ENCODE measurements at places on chromosomes 16 and 17.

DNA sequence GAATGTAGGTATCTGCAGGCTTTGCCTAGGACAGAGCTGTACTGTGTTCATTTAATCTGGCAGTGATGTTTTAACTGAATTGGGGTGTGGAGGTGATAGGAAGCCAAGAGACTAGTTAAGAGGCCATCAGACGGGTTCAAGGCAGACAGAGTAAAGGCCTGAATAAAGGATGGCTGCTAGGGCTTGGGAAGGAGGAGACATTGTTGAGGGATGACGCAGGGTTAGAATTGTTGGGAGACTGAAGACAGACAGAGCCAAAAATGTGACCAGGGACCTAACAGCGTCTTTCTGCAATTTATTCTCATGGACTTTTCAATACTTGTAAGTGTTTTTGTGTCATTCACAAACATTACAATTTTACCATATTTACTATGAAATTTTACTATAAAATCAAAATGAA, 48.6 kb upstream of the MYH10 start:
- DNase-seq, result no peak

DNA sequence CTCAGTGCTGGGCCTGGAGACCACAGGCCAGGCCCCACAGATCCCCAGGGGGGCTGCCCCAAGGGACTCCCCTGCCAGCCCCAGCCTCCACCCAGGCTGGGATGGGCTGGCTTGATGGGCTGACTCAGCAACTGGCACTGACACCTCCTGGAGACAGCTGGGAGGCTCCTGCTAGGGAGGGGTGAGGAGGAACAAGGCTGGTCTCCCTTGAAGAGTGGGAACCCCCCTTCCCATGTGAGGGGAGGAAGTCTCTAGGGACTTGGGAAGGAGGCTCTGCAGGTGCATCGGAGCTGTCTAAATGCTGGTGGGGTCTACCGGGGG, 10.4 kb downstream of the NHERF1 start:
- no peak for DNase-seq

DNA sequence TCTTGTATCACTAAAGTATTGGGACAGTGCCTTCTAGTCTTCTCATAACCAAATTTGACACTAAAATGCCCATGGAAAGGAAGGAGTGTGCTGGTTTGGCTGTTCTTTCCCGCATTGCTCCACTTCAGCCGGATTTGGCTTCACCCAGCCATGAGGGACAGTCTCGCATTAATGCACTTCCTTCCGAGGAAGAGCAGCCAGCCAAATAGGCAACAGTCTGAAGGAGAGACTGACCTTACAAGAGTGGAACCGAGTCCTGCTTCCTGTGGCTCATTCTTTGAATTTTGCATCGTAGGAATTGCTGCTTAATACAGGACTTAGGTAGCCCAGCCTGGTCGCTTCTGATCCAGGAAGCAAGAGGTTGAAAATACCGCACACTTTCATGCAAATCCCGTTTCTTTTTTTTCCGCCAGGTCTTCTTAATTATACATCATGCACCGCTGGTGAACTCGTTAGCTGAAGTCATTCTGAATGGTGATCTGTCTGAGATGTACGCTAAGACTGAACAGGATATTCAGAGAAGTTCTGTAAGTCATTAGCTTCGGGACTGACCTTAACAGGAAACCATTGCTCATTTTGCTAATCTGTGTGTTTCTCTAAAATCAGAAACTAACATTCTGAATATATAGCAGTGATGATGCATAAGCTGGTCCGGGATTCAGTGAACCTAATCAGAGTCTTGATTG, 38.2 kb downstream of the CLEC16A start:
- DNase-seq, result peak; percentile 67

DNA sequence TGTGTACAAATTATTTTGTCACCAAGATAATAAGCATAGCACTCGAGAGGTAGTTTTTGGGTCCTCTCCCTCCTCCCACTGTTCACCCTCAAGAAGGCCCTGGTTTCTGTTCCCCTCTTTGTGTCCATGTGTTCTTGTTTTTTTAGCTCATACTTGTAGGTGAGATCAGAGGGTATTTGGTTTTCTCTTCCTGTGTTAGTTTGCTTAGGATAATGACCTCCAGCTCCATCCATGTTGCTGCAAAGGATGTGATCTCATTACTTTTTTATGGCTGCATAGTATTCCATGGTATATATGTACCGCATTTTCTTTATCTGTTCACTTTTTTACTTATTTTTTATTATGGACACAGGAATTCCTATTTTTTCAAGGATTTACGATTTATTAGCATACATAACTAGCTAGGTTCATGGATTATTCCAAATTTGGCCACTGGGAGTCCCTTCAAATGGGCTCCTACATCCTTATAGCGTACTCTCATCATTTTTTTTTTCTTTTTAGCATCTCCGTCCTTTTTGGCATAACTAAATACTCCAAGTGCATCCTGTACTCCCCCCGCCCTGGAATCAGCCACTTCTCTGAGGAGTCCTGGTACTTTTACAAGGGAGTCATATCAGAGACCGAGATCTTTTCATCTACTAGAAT, 7.3 kb downstream of the TADA2A start:
- no peak for DNase-seq

GRCh38 chr17:17146786-17147406, 59.2 kb downstream of the PLD6 start:
- no peak for DNase-seq

DNA sequence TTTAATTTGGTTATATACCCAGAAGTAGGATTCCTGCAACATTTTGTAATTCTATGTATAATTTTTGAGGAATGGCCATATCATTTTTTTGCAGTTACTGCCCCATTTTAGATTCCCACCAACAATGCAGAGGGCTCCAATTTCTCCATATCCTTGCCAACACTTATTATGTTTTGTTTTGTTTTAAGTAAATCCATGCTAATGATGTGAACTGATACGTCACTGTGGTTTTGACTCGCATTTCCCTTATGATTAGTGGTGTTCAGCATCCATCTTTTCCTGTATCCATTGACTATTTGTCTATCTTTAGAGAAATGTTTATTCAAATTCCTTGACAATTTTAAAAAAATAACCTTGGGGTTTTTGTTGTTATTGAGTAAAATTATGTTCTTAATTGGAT, 826.4 kb downstream of the CDH11 start:
- peak; percentile 50 for DNase-seq

- DNase-seq, result peak; percentile 67
Observed at GRCh38 chr17:6380915-6381438, 53.9 kb downstream of the AIPL1 start.

DNA sequence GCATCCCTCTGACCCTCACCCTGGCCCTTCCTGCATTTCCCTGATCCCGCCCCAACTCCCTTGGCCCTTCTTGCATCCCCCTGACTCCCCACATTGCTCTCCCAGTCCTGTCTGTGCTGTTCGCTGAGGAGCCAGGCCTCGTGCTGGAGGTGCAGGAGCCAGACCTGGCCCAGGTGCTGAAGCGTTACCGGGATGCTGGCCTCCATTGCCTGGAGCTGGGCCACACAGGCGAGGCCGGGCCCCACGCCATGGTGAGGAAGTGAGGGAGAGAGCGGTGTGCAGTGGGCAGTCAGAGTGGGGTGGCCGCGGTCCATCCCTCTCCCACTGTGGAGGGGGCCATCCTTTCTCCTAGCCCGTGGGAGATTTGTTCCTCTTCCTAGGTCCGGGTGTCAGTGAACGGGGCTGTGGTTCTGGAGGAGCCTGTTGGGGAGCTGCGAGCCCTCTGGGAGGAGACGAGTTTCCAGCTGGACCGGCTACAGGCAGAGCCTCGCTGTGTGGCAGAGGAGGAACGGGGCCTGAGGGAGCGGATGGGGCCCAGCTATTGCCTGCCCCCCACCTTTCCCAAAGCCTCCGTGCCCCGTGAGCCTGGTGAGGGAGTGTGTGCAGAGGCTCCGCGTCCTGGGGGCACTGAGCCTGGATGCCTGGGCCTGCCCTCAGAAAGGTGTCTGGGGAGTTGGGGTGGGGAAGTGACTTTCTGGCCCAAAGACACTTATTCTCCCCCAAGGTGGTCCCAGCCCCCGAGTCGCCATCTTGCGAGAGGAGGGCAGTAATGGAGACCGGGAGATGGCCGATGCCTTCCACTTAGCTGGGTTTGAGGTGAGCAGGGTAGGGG, 17.8 kb downstream of the PFAS start:
- DNase-seq, result no peak

- DNase-seq, result peak; percentile 88
Observed at GRCh38 chr16:66619534-66620428, 15.3 kb downstream of the CMTM3 start.

DNA sequence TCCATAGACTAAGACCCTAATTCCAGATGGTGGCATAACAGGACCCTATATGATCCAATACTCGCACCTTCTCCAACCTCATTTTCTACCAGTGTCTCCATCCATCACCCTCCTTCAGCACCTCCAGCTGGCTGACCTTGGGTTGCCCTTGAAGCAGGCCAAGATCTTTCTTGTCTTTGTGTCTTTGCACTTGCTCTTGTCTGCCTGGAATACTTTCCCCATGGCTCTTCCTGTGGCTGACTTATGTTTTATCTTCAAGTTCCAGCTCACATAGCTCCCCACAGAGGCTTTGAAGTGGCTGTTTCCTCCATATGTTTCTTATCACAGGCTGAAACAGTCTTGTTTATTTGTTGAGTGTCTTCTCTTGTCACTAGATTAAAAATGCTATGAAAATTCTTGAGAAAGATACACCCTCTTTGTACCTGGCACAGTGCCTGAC, 29.6 kb upstream of the MMD start:
- peak; percentile 69 for DNase-seq

DNA sequence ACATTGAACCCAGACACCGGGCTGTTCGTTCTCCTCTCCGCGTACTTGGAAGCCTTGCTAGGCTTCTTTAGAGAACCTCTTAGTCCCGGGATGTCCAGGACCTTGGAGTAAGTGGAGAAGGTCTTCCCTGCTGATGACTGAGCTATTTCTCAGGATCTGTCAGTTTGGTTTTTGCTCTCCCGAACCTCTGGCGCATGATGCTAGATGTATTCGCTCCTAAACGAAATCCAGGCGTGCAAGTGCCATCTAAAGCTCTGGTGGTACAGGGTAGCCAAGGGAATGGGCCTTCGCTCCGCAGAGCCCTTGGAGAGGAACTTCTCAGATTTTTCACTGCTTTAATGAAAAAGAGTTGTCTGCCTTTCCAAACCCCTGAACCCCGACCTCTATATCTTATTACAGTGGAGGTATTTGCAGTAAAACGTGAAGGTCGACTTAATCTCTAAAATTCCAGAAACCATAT, 547 bp downstream of the VMP1 start:
- no peak for DNase-seq

DNA sequence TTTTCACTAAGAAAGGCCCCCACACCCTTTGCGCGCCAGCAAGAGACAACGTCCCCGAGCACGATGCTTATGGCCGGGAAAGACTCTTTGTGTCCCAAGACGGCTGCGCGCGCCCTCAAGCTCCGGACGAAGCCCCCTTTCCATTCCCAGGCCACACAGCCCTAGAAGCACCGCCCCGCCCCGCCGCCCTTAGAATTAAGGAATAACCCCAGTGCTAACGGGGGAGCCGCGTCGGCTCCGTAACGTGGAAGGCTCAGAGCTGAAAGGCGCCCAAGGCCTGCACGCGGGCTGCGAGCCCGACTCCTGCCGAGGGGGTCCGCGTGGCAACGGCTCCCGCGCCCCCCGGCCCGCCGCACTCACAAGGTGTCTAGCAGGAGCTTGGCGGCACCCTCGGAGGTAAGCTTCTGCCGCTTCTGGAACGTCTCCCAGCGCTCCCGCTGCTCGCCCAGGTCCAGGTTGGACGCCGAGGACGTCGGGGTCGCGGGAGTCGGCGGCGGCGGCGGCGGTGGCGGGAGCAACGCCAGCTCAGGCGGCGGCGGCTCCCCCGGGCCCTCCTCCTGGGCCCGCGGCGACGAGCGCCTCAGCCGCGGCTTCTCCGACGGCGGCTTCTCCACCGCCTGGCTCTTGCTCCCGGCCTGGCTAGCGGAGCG, 477 bp downstream of the CENPV start:
- DNase-seq, result peak; percentile 45

DNA sequence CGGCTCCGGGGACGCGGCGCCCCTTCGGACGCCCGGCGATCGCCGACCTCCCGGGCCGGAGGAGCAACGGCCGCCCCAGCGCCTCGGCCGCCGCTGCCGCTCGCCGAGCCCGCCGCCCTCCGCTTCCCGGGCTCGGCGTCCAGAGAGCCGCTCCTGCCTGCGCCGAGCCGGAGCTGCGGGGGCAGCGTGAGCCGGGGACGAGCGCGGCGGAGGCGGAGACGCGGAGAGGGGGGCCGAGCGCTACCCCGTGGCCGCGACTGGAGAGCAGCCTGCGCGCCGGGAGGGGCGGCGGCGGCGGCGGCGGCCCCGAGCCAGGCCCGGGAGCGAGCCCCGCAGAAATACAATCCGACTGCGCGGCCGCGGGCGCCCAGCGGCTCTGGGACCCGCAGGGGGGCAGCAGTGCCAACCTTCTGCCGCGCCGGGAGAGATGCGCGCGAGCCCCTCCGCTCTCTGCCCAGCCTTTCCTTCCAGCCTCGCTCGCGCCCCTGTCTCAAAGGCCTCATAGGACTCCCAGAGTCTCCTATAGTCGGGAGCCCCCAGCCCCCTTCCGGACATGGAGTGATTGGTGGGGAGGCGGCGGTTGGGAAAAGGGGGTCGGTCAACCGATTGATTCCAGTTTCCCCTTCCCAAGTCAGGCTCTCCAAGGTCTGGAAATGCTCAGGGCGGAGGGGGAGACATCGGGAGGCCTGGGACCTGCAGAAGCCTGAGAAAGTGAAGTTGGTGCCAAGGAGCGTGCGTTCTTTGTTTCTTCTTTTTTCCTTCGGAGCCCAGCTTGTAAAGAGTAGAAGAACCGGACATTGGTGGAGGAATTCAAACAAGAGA, 1.0 kb upstream of the SDK2 start:
- peak; percentile 54 for DNase-seq

DNA sequence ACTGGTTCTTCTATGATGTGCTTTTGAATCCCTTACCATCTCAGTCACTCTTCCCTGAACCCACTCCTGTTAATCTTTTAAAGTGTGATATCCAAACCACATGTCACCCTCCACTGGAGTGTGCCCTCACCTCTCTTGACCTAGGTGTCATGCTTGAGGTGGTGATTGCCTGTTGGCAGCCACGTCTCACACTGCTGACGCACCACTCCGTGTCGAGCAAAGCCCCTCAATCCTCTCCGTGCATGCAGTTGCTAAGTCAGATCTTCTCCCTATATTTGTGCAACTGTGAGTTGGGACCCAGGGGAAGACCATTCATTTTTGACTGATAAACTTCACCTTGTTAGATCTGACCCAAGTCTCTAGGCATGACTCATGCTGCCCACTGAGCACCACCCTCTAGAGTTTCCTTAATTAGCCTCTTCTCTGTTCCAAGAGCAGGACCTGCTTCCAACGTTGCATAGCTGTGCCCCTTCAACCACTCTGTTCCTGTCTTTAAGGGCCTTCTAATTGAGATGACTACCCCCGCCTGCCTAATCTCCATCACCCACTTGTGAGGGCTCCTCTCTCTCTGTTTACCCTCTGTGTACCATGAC, 2.7 kb downstream of the MYH13 start:
- no peak for DNase-seq

GRCh38 chr17:76408037-76408849, 23.8 kb downstream of the SPHK1 start:
- peak; percentile 39 for DNase-seq

DNA sequence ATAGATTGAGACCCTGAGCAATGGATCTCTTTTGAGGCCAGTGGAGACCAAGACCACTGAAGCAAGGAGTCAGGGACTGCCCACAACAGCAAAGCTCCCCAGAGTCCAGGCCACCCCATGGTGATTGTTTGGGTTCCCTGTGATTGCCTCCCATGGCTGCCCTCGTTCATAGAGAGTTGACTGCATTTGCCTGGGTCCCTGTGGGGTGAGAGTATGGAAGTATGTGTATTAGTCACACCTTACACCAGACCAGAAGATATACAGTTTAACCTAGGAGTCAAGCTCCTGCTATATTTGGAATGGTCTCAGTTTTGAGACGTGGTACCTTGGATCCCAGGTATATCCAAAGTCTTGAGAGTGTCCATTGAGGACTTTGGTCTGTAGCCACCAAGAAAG, 20.2 kb downstream of the HLF start:
- DNase-seq, result no peak

- DNase-seq, result no peak
Observed at GRCh38 chr16:7209598-7209997, 123.0 kb upstream of the RBFOX1 start.
